Muscle of leg (tissue), 16 donors: ENCODE measurements at places on chromosomes 2 and 18. TPM values are rescaled to one million over a fixed set of nuclear protein-coding genes. Genes with fewer than 3 reads are reported as not detected.

GRCh38 chr18:37694516-37694915, 128.9 kb upstream of the CELF4 start:
- no peak for DNase-seq
- H3K27ac ChIP-seq: no peak overlapping the region
- no peaks in the 10 kb centered on the region for H3K4me1 ChIP-seq
- H3K4me3 ChIP-seq: no peak overlapping the region
- no peaks in the 10 kb centered on the region for H3K27me3 ChIP-seq

GRCh38 chr2:69192176-69192945, 179.4 kb downstream of the ANTXR1 start:
- no peak for DNase-seq
- H3K27me3 ChIP-seq: no peaks in the 10 kb centered on the region
- H3K4me3 ChIP-seq: no peak overlapping the region
- H3K27ac ChIP-seq: no peak overlapping the region

- no peak overlapping the region for H3K27ac ChIP-seq
- H3K27me3 ChIP-seq: no peaks in the 10 kb centered on the region
- H3K36me3 ChIP-seq: no peaks in the 10 kb centered on the region
- peaks cover 16% of the 10 kb centered on the region for H3K4me1 ChIP-seq
- H3K4me3 ChIP-seq: no peak overlapping the region
Measured at GRCh38 chr2:232324778-232325177, 53.8 kb upstream of the ALPP start.

DNA sequence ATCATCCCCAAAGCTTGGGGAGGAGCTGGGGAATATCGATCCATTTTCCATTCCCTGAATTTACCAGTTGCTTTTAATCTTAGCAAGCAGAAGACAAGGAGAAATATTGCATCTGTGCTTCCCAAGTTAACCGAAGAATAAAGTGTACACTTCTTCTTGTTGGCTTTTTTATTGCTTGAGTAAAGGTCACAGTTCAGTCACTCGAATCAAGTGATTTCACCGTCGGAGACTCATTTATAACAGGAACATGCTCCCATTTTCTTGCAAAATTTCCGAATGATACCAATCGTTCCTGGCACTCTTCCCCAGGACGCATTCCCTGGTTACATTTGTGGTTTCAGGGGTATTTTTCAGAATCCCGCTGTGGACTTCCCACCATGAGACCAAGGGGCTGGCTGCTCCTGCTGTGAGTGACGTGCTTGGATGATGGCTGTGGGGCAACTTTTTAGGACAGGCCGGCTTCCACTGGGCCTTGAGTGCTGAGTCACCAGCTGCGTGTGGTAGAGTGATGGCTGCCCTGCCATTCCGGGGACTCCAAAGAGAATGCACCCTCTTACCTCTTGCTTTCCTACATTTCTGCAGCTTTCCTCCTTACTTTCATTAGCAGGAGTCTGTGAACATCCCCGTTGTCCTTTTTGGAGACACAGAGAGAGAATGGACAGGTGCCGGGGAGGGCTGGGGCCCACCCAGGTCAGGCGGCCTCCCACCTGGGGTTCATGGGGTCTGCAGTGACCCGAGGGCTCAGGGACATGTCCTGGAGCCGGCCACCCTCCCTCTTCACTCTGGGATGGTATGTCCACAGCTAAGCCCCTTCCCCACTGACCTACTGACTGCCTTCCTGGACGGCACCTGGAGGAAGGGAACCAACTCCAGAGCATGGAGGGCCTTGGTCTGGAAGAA, 60.7 kb upstream of the HDAC4 start:
- peaks cover 34% of the 10 kb centered on the region for H3K4me1 ChIP-seq
- H3K27me3 ChIP-seq: peaks cover 8% of the 10 kb centered on the region
- no peaks in the 10 kb centered on the region for H3K36me3 ChIP-seq
- H3K27ac ChIP-seq: no peak overlapping the region

- peaks cover 5% of the 10 kb centered on the region for H3K27me3 ChIP-seq
- H3K4me3 ChIP-seq: no peak overlapping the region
- H3K36me3 ChIP-seq: no peaks in the 10 kb centered on the region
- no peak overlapping the region for H3K27ac ChIP-seq
- no peak for DNase-seq
Measured at GRCh38 chr18:13831864-13832508, 8.0 kb downstream of the MC5R start.

FBXO36 gene
- 2.2 TPM for polyA plus RNA-seq

PTH2R gene
- 0.29 TPM for polyA plus RNA-seq

RBM43 gene
- 7.8 TPM for polyA plus RNA-seq

ACTR1B gene
- 49.2 TPM for polyA plus RNA-seq
